ENCODE measurements at places on chromosomes 1 and 21.
A peak's percentile ranks its signal among the peaks of the same experiment; 100 is the strongest.

DNA sequence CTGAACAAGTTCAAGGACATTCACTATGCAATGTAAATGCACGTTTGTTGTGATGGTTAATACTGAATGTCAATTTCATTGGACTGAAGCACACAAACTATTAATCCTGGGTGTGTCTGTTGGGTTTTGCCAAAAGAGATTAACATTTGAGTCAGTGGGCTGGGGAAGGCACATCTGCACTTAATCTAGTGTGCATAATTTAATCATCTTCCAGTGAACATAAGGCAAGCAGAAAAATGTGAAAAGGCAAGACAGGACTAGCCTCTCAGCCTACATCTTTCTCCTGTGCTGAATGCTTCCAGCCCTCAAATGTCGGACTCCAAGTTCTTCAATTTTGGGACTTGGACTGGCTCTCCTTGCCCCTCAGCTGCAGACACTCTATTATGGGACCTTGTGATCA lies 40.1 kb downstream of the PRPF38A start:
- no peak for DNase-seq

DNA sequence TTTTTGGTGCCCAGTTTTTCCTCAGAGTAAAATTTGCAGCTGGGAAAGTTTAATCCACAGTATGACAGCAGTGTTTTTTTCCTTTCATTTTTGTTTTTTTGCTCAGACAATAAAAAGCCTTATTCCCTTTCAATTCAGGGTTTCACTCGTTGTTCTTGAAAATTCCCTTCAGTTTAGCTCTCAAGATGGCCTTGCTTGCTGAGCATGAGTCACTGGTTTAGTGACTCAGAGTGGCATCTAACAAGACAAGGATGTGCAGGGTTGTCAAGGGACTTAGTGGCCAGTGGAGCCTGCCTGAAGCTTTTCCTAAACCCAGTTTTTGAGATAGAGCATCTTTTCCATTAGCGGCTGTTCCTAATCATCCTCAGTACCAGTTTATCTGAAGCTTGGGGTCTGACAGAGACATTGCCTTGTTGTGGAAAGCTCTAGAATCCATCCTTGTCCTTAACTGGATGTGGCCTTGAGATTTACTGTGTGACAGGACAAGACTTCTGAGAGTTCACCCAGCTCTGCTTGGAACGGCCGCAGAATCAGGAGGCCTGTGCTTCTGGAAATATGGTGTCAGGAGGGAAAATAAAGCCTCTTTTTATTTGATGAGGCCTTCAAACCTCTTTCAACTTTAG lies 48.4 kb upstream of the DNAJC6 start:
- DNase-seq: no peak

- DNase-seq: no peak
Observed at GRCh38 chr1:205565799-205566198, 61.3 kb downstream of the CDK18 start.

- DNase-seq: peak; percentile 73
Observed at GRCh38 chr1:154324669-154325582, at the start of gene ATP8B2. Gene ATP8B2 (plus strand): TSS chr1:154325525. CDS start chr1:154328142, 2,617 bp downstream.

- DNase-seq: no peak
Observed at GRCh38 chr1:31344503-31344902, 28.4 kb downstream of the FABP3 start.

DNA sequence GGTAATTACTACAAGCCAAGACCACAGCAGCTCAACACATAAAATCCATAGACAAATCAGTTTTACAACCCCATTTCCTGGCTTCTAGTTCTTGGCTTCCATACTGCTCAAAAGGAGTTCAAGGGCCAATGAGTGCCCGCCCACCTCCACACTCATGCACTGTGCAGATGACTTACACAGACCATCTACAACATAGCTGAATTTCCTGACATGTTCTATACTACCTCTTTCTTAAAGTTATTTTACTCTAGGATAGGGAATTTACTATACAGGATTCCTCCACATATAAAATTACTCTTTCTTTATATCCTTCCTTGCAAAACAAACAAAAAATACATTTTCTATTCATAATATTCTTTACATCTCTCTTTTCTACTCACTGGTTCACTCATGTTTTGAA lies 14.6 kb downstream of the BACE2 start:
- DNase-seq: no peak

GRCh38 chr1:50703240-50703639 lies 256.8 kb downstream of the FAF1 start:
- no peak for DNase-seq

DNA sequence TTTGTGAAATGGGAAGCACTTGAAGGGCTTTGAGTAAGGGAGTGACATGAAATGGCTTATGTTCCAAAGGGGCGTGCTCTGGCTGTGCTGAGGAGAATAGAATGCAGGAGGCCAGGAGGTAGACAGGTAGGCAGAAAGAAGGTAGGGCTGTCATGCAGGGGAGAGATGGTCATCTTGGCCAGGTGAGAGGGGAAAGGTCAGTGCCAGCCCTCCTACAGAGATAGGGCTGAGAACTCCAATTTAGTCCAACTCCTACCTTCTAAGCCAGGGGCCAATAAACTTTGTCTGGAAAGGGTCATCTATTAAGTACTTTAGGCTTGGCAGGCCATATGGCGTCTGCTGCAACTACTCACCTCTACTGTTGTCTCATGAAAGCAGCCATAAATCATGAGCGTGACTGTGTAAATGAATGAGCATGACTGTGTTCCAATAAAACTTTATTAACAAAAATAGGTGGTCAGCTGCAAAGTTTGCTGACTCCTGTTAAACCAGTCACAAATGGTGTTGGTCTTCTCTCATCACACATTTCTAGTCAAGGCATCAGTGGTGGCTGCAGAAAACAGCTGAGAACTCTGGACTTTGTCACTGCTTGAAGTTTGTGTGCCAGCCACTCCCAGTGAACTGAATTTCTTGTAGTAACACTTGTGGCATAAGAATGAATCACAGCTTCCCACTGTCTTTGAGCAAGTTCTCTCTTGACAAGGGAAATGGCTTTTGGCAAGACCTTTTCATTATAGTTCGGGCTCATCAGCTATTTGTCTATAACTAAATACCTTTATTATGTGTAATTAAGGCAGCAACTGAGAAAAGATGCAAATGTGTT lies 32.0 kb upstream of the CD2 start:
- DNase-seq: no peak

- no peak for DNase-seq
Observed at GRCh38 chr1:27130798-27131197, 24.1 kb downstream of the SLC9A1 start.

- no peak for DNase-seq
Observed at GRCh38 chr1:222161676-222162075, 386.2 kb downstream of the HHIPL2 start.

GRCh38 chr1:18803151-18803791 lies 56.2 kb downstream of the TAS1R2 start:
- no peak for DNase-seq

- DNase-seq: no peak
Observed at GRCh38 chr1:78553859-78554258, 63.1 kb downstream of the PTGFR start.

DNA sequence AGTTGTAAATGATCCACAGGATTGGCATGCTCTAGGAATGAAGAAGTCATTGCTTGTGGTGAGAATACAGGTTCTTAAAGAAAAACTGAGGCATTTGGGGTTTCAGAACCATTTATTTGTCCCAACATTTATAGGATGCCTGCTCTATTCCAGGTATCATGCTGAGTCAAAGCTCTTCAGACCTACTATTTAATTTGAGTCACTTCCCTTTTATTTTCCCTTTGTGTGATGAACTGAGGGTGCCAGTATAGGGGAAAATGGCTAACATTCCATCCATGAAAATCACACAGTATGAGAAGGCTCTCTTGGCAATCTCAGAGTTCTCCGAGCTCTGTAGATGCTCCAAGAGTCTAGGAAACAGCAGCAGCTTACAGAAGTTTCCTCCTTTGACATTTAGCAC lies 110.4 kb downstream of the RNF220 start:
- DNase-seq: no peak
